ENCODE measurements at places on chromosomes 12 and 14.
A peak's percentile ranks its signal among the peaks of the same experiment; 100 is the strongest.

DNA sequence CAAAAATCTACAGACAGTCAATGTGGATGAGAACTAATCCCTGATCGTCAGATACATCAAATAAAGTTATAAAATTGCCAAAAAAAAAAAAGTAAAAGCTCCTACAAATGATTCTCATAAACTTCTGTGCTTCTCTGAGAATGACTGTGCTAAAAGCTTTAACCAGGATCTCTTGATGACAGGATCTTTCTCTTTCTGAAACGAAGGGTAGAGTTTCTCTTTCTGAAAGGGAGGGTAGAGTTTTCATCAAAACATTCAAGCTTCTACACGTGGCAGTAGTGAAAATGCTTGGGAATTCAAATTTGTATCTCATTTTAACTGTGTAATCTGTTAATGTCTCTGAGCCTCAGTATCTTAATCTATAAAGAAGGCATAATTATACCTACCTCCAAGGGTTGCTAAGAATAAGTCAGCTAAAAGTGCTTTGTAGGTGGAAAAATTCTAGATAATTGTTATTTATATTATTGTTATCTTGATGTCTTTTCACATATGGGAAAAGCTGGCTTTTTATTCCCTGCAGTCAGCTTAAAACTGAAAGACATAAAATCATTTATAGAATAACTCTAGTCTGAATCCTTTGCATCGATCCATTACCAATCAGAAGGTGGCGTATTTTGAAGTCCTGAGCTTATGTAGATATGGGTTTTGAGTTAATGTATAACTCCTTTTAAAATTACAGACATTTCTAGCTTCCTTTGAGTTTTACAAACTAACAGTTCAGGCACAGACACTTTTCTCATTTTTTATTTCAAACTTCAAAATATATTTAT, 157.4 kb downstream of the DACT1 start:
- no peak for DNase-seq

- DNase-seq, result peak; percentile 50
Observed at GRCh38 chr12:2431810-2432209, 363.0 kb upstream of the FKBP4 start.

- DNase-seq, result no peak
Observed at GRCh38 chr12:89326239-89327040, 25.9 kb downstream of the DUSP6 start.

GRCh38 chr14:51860164-51860824, at the start of gene GNG2:
Gene GNG2, plus strand, starts transcription at chr14:51860612. Its CDS starts 90,067 bp downstream, at chr14:51950679.
- peak; percentile 82 for DNase-seq

GRCh38 chr12:93745286-93745685, 68.1 kb downstream of the CRADD start:
- no peak for DNase-seq

- DNase-seq, result no peak
Observed at GRCh38 chr12:67086116-67086515, 183.0 kb upstream of the CAND1 start.

GRCh38 chr12:104357421-104357952, 53.9 kb downstream of the EID3 start:
- peak; percentile 40 for DNase-seq

DNA sequence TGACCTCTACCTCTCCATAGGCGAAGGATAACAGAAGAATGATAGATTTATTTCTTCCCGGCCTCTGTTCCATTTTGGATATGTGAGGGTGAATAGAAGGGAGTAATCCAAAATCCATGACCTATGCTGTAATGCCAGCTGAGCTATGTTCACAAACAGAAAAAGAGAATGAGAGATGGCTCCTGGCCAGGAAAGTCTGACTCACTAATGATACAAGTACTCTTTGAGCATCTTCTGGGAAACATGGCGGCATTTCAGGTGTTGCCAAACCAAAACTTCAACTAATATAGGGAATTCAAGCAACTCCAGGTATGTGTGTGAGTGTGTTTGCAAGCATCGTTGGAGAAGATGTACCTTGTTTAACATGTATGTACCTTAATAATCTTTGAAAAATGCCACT, 55.1 kb downstream of the MED13L start:
- DNase-seq, result peak; percentile 86

DNA sequence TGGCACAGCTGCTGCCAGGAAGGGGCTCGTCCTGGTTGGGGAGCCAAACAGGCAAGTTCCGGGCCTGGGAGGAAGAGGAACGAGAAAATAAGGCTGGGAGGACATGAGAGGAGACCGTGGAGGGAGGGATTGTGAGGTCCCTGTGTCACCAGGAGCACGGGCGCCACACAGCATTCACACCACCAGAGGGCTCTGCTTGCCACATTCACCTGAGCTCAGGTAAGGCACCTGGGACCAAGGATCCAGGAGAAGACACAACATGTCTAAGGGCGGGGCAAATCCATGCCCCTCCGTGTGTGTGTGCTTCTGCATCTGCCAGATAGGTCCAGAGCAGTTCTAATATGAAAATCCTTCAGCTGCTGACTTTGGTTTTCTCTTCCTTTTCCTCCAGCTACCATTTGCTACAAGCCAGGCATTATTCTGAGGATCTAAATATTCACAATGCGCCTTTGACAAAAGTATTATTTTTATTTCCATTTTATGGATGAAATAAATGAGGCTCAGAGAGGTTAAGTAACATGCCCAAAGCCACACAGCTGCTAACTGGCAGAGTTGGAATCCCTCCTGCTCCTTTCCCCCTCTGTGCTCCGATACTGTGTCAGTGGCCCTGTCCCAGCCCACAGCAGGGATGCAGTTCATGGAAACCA, 14.6 kb downstream of the RAPGEF3 start:
- no peak for DNase-seq

DNA sequence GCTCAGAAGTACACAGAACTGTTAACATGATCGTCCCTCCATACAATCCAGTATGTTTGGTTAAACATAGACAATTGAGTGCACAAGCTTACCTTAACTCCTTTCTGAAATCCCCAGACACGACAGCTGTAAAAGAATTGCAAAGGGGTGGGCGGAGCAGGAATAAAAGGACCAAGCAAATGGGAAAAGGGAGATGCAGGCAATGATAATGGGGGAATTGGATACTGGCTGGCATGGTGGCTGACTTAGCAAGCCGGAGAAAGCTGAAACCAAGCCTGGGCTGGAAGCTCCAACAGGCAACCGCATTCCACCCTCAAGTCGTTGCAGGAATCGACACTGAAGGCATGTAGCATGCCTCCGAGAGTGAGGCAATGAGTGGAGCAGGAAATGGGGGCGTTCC, 96.8 kb upstream of the TMEM132C start:
- DNase-seq, result no peak

DNA sequence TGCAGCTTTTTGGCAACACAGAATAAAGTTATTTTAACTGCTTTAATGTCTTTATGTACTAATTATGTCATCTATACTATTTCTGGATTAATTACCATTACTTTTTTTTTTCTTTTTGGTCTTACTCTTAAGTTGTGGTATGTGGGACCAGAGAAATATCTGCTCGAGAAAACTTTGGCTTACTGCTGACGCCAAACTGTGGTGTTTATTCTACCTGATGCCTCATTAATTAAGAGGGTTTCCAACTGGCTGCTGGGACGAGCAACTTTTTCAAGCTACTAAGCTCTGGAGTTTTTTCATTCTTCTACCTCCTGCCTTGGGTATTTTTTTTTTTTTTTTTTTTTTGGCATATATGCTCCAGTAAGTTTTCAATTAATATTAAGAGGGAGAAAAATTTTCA, 1257.5 kb downstream of the FSCB start:
- no peak for DNase-seq

DNA sequence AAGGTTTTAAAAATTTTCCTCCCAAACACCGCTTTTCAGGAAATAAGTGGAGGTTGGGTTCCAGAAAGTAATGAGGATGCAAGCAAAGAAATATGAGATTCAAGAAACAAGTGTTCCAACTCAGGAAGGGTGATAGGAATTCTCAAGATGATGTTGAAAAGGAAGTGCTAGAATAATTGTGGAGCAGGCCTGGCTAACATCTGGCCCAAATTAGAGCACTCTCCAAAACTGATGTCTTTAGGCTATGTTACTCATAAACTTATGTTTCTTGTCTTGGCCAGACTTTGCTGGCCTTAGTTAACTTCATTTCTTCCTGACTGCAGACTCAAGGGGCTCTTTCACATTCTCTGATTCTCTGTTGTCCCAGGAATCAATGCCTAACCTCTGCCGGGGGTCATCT, 116.3 kb downstream of the TMTC3 start:
- peak; percentile 80 for DNase-seq

Data from fibroblast of skin of right quadriceps (primary cell).